Astrocyte of the hippocampus (primary cell): ENCODE measurements at places on chromosomes 5 and 9.

- DNase-seq: no peak
These were observed 10.1 kb downstream of the TRIO start for GRCh38 chr5:14153071-14153864.

DNA sequence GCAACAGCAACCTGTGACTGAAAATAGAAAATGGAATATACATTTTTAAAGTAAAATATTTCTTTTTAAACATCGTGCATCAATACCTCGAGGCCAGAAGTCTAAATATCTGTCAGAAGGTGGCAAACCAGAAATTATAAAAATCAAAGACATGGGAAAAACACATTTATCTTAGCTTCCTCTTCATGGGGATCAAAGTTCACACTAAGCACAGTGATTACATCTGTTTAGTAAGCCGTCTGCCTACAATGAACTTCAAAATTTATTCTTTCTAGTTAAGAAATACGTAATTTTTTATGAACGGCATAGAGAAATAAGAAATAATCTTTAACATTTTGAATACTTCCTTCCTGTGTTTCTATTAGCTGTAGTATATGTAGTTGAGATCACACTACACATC, 17.9 kb upstream of the SV2C start:
- no peak for DNase-seq

DNA sequence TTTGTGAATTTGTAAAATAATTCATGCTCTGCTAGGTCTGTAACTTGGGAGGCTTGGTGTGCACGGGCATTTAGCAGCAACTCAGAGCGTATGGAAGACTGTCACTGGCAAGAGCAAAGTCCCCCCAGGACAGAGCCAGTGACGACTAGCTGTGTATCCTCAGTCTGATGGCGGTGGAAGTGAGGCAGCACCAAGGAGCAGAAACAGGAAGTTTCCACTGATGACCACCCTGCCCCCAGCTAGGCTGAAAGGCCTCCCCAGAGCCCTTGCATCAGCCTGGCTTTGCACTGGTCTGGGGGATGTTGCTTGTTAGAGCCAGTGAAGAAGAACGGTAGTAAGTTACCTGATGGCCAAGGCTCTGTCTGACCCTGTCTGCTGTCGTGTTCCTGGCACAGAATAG, 66.8 kb upstream of the ABL1 start:
- no peak for DNase-seq

DNA sequence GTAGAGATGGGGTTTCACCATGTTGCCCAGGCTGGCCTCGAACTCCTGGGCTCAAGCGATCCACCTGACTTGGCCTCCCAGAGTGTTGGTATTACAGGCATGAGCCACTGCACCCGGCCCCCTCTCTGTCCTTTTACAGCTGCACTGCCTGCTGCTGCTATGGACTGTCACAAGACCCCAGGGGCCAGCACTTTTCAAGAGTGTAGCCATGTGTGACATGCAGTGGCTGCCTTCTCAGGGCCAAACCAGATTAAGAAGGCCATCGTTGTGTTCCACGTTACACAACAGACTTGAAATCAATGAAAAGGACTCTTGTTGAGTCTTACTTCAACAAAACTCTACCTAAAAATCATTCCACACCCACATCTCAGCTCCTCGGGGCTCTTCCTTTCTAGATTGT, 78.9 kb upstream of the ICE1 start:
- no peak for DNase-seq

DNA sequence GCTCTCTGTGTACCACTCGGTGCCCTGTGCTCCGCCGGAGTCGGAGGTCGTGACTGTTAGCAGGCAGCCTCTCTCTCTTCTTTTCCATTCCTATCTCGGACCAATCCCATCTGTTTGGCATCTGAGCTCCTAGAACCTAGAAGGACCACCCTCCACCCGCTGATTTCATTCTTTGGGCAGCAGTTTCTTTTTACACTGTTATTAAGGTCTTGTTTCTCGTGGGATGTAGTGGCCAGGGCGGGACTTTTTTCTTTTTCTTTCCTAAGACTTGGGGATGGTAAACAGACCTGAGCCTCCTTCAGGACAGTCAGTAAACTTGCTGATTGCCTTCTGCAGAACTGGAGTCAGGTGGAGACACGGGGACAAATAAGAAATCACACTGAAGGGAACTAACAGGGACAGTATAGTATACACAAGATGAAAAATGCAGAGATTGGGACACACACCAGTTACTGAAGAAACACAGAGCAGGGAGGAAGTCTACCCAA, 500 bp downstream of the URM1 start:
- DNase-seq: peak; percentile 25

GRCh38 chr5:74541381-74541781, 99.1 kb downstream of the ENC1 start:
- DNase-seq: peak; percentile 48

DNA sequence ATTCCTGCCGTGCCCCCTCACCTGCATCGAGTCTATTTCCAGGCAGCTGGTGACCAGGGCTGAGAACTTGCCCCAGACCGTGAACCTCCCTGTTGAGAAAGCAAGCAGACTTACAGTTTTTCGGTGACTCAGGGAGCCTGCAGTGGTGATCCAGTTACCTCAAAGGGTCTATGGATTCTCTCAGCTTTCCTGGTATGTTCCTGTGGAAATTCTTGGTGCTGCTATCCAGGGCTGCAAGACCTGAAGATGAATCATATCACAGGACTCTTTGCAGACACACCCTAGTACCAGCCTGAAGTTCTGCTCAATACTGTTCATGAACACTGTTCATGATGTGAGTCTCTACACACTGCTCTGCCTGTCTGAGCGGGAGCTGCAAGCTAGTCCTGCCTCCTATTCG, 154.7 kb downstream of the WDR70 start:
- peak; percentile 34 for DNase-seq

- peak; percentile 76 for DNase-seq
These were observed 431.0 kb upstream of the MEF2C start for GRCh38 chr5:89313804-89314588.

DNA sequence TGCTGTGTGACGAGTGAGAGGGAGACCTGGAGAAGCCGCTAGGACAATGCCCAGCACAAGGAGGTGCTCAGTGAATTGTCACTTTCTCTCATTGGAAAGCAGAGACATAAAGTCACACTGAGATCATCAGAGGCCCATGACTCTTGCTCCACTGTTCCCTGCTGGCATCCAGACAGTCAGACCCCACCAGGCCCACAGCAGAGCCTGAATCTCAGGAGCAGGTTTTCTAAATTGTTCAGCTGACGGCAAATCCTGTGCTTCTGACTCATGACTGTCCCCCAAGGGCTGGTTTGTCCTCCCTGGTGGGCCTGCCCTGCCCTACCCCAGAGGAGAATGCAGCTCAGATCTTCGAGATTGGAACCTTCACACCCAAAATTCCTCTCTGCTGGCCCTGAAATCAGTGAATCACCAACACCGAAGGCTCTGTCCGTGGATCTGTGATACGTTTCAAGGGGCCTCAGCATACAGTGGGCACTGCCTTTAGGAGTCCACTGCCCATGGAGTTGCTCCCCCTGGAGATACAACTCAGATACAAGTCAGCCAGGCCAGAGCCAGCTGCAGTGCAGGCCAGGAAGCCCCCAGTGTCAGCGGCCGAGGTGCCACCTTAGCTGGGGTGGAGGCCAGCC, 2.7 kb downstream of the PTGES start:
- peak; percentile 70 for DNase-seq

DNA sequence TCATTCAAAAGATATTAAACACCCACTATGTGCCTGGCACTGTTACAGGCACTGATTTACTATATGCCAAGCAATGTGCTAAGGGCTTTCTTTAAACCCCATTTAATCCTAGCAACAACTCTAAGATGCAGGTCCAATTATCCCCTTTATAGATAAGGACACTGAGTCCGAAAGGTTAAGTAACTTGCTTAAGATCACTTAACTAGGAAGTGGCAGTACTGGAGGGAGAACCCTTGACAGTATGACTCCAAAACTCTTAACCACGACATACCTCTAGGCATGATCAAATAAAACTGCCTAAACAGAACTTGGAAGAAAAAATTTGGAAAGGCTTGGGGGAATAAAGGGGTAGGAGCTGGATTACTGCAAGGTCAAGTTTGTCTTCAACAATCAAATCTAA, 1.7 kb downstream of the RAB14 start:
- no peak for DNase-seq

DNA sequence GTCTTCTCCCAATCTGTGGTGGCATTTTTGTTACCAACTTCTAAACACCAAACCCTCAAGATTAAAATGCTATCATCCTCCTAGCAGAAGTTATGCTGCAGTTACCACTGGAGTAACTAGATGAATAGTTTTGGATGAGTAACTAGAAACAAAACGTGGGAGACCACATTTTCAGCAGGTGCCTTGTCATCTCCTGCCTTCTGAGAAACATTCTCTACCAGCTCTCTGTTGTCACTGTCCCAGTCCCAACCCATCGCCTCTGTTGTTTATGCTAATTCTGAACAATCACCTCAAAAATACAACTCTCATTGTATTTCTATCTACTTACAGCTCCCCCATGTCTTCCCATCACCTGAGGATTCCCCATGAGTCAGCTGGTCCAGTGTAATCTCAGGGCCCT, 652.5 kb upstream of the ADAMTS16 start:
- no peak for DNase-seq

GRCh38 chr9:94912700-94913249, 186.3 kb downstream of the AOPEP start:
- peak; percentile 97 for DNase-seq

- no peak for DNase-seq
These were observed 928 bp upstream of the PCDHGC4 start for GRCh38 chr5:141483902-141484301.

DNA sequence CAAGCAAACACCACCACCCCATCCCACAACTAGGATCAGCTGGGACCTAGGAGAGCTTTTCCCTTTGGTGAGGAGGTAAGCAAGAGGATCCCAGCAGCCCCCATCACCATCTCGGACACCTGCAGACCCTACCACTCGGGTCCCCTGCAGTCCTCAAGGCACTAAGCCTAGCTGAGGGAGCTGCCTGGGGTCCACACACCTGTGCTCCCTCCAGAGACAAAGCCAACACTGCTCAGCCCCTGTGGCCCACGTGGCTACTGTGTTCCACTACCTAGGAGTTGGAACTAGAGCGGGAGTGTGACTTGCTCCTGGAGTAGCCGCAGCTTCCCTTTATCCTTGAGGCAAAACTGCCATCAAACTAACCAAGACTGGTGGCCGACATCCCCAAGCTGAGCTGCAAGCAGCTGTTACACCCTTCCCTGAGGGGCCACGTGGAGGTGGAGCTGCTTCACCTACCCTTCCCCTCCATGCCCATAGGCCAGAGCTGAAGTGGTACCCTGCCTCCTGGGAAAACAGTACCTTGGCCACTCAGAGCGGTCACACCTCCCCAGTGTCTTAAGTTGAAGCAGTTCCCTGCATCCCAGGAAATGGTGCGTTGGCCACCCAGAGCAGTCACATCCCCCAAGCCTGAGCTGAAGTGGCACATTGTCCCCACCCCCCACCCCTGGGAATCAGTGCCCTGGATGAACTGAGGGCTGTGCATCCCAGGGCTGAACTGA, 205.5 kb downstream of the CACNA1B start:
- no peak for DNase-seq

DNA sequence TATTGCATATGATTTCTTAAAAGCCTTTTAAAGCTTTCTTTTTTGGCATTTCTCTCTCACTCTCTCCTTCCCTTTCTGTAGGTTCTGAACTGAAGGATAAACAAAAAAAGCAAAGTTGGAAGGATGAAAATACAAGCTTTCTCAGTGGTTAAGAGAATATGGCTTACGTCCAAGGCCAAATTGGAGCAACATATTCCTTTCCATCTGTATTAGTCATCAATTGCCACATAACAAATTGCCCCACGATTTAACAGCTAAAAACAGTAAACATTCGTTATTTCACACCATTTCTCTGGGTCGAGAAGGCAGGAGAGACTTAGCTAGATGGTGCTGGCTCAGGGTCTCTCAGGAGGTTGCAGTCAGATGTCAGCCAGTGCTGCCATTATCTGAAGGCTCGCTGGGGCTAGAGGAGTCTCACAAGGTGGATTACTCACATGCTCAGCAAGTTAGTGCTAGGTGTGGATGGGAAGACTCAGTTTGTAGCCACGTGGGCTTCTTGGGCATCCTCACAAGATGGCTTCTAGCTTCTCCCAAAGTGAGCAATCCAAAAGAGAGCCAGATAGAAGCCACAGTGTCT, 2.0 kb upstream of the ROR2 start:
- no peak for DNase-seq

GRCh38 chr9:12162181-12162815, 530.9 kb upstream of the TYRP1 start:
- DNase-seq: no peak

DNA sequence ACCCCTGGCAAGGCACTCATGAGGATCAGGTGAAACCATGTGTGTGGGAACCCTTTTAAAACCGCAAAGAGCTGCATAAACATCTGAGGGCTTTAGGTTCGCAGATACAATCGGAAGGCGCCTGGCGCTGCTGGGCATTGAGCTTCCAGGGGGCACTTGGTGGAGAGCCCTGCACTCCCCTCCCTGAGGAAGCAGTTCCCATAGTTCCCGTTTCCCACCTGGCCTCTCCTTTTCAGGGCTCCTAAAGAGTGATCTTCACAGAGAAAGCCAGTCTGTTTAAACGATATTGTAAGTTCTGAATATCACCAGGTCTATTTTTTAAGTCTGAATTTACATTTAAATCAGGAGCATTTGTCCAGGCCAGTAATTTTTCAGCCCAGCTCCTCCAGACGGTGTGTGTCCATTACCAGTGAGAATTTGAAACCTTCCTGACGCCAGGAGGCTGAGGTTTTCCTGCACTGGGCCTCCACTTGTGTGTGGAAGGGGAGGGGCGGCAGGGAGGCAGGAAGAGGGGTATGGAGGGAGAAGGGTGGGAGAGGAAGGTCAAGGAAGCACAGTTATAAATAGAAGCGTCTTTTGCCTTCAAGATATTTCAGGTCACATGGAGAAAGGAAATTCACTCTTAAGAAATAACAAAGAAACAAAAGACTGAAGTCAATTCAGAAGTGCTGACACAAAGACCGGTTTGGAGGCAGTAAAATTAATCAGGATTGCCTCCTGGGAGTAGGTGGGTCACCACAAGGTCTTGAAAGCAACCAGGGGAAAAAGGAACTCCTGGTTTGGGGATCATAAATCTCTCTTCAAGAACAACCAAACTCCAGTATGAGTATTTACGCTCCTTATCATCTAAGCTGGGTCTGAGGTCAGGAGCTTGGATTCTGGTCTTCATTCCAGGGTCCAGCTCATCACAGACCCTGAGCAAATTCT, 14.3 kb upstream of the MGAT1 start:
- peak; percentile 45 for DNase-seq
